ENCODE measurements at places on chromosomes 2 and 18. TPM values are rescaled to one million over a fixed set of nuclear protein-coding genes. Genes with fewer than 3 reads are reported as not detected.

Gene TUBA4B
- not detected for total RNA-seq

Gene SLC4A5
- 0.29 TPM for total RNA-seq

Gene PID1
- 35.0 TPM for total RNA-seq

Gene LOXHD1
- total RNA-seq = not detected

Gene SPTBN1
- 407 TPM for total RNA-seq

Gene CYP26B1
- under 0.01 TPM for total RNA-seq

Gene SLC9A4
- total RNA-seq = not detected

Gene SCN3A
- not detected for total RNA-seq

Gene EPG5
- total RNA-seq = 54.5 TPM

Gene REG3G
- not detected for total RNA-seq

Gene MALL
- 2.4 TPM for total RNA-seq

Gene KIF1A
- not detected for total RNA-seq

Gene CFAP65
- not detected for total RNA-seq

Gene EVA1A
- 51.3 TPM for total RNA-seq

Gene ALKAL2
- not detected for total RNA-seq

Gene DPYSL5
- total RNA-seq = not detected
